ENCODE measurements at places on chromosomes 6 and 20.

GRCh38 chr20:5192570-5193431, 66.0 kb downstream of the CDS2 start:
- DNase-seq = no peak

GRCh38 chr6:159819932-159820640, 20.0 kb downstream of the PNLDC1 start:
- no peak for DNase-seq

DNA sequence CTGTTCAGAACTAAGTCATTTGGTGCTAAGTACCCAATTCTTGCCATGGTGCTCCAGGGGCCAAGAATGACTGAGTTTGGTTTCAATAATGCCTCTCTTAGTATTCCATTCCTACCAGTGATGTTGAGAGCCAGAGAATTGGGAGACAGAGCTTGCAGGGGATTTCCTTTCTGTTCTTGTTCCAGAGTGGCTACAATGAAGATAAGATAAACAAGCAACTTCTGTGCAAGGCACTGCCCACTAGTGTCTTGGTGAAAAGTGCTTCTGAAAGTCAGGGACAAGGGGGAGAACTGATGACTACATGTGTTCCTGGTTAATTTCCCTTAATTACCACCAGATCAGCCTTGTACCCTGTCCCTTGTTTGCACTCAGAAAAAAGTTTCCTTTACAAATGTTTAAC, 421.6 kb downstream of the BCKDHB start:
- DNase-seq = no peak

DNA sequence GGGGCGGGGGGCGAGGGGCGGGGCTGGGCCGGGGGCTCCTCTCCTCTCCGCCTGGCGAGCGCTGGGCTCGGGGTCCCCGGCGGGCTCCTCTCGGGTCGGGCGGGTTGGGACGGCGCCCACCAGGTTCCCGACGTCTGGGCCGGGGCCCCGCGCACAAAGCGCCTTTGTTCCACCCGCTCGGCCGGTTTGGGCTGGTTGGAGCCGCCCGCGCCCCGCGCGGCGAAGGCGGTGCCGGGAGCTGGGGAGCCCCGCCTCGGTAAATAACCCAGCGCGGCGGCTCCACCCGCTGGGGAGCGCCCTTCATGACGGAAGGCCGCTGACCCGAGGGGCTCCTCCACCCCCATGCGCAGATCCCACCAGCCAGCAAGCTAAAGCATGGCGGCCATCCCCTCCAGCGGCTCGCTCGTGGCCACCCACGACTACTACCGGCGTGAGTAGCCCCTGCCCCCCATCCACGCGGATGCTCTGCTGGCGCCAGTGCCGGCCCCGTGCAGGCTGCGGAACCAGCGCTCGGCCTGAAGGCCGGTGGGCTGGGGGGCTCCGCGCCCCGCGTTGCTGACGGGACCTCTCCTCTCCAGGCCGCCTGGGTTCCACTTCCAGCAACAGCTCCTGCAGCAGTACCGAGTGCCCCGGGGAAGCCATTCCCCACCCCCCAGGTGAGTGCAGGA, 503 bp downstream of the PPDPF start:
- no peak for DNase-seq

GRCh38 chr6:32079566-32080290, 29.4 kb downstream of the TNXB start:
- no peak for DNase-seq

DNA sequence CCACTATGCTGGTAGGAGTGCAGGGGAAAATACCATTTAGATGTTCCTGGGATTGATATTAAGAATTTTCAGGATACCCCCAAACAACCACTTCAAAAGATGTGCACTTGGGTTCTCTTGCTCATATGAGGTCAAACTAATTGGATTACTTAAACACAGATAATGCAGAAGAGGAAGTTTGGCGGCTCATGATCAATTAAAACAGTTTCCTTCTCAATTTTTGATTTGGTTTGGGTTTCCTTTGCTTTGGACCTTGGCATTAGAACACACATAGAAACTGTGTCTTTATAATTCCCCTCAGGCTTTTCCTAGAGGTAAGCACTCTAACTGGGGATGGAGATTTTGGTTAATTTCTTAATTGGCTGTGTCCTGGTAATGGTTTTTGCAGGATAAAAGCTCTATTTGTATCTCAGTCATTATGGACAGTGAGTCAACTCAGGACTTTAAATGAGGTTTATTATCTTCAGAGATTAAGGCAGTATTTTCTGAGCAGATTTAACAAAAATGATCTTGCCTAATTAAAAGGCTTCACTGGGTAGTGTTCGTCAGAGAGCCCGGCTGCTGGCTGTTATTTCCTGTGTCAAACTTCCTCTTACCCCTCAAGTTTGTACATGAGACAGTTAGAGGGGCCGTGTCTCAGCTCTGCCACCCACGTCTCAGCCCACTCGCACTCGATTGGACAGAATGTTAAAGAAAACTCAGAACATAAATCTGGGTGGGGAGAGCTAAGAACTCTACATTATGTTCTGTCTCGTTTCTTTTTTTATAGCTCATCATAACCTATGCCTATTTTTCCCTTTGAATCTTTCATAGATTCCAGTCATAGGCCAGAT, 50.3 kb upstream of the PREP start:
- DNase-seq = no peak

GRCh38 chr6:21270636-21271201, 322.8 kb upstream of the SOX4 start:
- no peak for DNase-seq

GRCh38 chr20:25364180-25364788, 26.4 kb downstream of the ABHD12 start:
- no peak for DNase-seq

- DNase-seq = no peak
Observed at GRCh38 chr6:35185971-35186370, 27.8 kb upstream of the SCUBE3 start.

GRCh38 chr6:155880900-155881299, 425.3 kb upstream of the NOX3 start:
- DNase-seq = no peak

GRCh38 chr6:119511024-119511423, 161.5 kb upstream of the MAN1A1 start:
- no peak for DNase-seq

DNA sequence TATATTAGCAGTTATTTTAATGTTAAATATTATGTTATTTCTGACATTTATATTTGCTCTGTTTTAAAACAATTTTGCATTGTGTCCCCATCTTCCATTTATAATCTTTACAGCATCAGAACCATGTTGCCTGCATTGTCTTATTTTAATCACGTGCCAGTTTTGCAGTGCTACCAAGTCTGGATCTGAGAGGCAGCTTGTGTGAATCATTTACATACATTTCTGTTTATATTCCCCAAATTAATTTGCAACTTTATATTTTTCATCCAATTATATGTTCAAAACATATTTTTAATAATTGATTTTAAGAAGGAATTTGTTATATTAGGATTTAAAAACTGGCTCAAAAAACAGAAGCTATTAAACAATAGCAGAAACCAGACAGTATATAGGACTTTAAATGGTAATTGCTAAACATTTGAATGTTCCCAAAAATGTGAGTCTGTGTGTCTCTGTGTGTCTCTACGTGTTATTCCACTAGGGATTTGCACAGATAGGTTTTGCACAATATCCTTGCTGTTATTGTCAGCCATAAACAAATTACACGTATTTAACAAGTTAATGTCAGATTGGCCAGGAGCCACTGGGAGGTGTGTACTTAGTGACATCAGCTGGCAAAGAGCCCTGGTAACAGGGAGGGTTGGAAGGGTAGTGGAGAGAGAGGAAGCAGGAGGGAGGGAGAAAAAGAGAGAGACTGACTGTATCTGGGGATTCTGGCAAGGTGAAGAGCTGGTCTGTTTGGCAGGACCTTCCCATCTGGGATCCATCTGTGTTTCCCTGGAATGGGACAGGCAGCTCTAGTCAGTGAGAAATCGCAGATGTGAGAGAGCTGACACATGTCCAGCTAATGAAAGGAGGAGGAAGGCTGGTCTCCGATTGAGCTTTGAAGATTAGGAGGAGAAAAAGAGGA, 72.1 kb downstream of the CBFA2T2 start:
- peak; percentile 54 for DNase-seq

DNA sequence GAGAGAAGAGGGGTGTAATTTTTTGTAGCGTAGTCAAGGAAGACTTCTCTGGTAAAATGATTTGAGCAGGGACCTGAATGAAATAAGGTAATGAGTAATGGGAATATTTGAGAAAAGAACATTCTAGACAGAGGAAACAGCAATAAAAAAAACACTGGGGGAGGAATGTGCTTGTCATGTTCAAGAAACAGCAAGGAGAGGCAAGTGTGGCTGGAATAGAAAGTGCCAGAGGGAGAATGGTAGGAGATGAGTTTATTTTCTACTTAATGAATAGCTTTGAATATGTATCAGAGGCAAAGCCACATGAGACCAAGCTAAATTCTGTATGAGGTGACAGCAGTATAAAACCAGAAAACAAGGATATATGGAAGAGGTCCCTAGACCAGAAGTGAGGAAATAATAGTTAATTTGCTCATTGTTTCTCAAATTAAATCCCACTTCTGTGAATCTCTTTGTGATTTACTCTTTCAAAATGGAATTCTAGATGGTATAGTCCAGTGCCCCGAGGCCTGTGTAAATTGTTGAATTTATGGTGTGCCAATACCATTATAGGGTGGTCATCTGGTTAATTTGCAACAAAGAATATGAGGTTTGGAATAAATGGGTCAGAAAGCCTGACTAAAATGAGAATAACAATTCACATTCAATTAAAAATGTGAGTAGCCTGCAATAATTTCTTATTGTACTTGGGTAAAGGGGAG, 170.2 kb downstream of the CDKAL1 start:
- DNase-seq = no peak

GRCh38 chr20:4091490-4092479, 76.4 kb upstream of the RNF24 start:
- no peak for DNase-seq

GRCh38 chr6:157766901-157767774, 55.9 kb upstream of the SNX9 start:
- DNase-seq = no peak

GRCh38 chr6:36326356-36326995, 10.2 kb downstream of the BNIP5 start:
- no peak for DNase-seq

DNA sequence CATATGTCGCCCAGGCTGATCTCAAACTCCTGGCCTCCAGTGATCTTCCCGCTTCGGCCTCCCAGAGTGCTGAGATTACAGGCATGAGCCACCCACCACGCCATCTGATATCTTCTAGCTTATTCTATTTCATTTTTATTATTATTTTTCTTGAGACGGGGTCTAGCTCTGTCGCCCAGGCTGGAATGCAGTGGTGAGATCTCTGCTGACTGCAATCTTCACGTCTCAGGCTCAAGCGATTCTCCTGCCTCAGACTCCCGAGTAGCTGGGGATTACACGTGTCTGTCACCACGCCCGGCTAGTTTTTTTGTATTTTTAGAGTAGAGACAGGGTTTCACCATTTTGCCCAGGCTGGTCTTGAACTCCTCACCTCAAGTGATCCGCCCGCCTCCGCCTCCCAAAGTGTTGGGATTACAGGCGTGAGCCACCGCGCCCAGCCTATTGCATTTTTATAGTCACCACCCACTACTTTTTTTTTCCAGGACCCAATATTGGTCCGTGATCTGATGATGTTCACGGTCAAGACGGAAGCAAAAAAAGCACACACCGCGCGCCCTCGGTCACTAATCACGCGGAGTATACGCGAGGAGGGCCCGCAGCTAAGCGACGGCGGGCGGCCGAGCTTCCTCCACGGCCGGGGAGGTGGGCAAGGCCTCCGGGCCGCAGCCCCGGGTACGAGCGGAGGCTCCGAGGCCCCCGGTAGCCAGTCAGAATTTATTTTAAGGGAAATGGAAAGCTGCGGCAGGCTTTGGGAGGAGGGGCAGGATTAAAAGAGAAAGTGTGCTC, 1.1 kb upstream of the LSM14B start:
- peak; percentile 32 for DNase-seq

GRCh38 chr20:46901638-46902037, 7.0 kb downstream of the EYA2 start:
- no peak for DNase-seq

DNA sequence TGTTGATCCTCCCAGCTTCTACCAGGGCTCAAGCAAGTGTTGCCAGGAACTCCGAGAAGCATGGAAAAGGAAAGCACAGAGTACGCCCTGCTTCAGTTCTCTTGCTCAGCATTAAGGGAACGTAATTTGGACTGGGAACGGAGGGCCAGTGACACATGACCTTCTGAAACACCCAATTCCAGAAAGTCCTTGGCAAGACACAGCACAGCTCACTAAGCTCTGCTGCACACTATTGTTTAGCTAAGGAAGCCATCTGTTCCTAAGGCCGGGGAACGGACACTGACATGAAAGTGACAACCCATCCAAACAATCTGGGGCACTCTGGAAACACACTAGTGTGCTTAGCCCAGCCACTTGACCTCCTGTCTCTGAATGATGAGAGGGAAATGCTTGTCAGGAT, 56.9 kb upstream of the NXT1 start:
- DNase-seq = no peak

Data from smooth muscle cell of the brain vasculature (primary cell).